ENCODE measurements at places on chromosomes 6 and 20. TPM values are rescaled to one million over a fixed set of nuclear protein-coding genes. Genes with fewer than 3 reads are reported as not detected.

The TBC1D32 gene
- 9.8 TPM for total RNA-seq

The WFDC12 gene
- 4.4 TPM for total RNA-seq

GRCh38 chr20:34676642-34677373 is at the start of gene PIGU:
Gene PIGU, minus strand, starts transcription at chr20:34677092. Its CDS starts 7 bp downstream, at chr20:34677085.
- DNase-seq: peak; percentile 90

- no peak for DNase-seq
Observed at GRCh38 chr6:34154668-34155447, 9.0 kb upstream of the GRM4 start.

DNA sequence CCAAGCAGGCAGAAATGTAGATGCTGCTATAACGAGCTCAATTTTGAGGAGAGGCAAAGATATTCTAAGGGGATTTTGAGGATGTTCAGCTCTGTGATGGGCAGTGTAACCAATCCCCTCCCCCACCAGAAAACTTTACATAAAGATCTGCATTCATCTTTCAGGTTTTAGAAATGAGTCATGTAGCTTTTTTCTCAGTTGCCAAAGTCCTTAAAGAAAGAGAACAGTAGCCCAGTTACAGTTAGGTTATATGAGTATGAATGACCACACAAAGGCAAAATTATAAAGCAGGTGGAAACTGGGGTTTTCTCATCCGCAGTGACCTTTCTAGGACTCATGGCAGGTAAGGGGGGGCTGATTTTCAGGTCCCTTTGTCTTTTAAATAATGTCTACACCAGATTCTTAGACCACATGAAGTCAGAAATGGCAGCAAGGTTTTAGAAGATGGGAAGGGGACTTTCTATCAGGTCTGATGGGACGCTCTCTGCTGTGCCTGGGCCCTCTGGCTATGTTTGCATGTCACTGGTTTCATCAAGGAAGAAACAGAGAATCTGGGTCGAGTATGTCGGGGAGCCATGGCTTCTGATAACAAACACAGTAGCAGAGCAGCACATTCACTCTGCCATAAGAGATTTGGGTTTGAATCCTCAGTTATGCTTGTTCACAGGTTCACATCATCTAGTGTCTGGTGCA is 94.7 kb downstream of the CLIC5 start:
- peak; percentile 22 for DNase-seq

The PBOV1 gene
- not detected for total RNA-seq

- no peak for DNase-seq
Observed at GRCh38 chr6:34095741-34096140, 50.1 kb downstream of the GRM4 start.

Data from vagina (tissue), 2 donors.